ENCODE measurements at places on chromosomes 2 and 18.

DNA sequence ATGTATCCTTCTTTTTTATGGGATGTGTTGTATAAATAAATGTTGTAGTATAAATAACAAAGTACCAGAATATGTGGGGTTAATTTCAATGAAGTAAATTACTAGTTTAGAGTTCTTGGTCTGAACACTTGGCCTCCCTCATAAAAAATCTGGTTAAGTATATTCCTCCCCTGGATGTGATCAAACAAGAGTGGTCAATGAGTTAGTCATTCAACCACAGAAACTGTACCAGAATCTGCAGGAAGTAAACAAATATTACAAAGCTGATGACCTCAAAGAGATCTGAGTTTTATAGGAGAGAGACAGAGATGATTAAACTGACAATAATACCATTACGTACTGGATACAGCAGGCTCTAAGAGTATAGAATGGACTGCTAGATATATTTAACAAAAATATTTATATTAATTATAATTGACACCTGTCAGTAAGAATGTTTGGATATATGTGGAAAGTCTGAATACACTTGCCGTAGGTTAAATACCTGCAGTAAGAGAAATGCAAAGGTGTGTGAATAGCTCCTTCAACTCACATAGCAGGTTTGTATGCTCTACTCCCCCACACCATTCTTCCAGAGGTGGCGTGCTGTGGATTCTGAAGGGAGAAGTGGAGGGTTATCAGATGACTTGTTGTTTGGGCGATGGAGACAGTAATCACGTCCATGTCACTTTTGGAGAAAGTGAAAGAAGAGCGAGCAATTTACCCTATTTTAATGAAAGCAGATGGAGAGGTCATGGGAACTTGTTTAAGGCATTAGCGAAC lies 108.3 kb upstream of the LRATD1 start:
- no peak for DNase-seq

DNA sequence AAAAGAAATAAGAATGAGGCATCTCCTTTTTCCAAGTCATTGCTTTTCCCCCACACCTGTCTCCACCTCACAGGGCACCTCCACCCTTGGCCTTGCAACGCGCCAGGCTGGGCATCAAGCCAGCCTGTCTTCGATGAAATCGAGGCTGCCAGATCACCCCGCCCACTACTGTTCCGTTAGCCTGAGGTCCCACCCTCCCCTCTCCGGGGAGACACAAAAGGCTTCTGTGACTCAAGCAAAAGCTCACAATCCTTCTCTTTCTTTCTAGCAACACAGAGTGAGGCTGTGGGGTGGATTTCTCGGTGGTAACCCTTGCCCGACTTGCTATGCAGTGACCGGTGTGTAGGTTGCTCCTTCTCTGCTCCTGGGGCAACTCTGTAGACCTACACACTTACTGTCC lies 9.9 kb downstream of the TNP1 start:
- DNase-seq = no peak

GRCh38 chr2:108611021-108611420 lies 76.8 kb downstream of the LIMS1 start:
- DNase-seq = no peak

DNA sequence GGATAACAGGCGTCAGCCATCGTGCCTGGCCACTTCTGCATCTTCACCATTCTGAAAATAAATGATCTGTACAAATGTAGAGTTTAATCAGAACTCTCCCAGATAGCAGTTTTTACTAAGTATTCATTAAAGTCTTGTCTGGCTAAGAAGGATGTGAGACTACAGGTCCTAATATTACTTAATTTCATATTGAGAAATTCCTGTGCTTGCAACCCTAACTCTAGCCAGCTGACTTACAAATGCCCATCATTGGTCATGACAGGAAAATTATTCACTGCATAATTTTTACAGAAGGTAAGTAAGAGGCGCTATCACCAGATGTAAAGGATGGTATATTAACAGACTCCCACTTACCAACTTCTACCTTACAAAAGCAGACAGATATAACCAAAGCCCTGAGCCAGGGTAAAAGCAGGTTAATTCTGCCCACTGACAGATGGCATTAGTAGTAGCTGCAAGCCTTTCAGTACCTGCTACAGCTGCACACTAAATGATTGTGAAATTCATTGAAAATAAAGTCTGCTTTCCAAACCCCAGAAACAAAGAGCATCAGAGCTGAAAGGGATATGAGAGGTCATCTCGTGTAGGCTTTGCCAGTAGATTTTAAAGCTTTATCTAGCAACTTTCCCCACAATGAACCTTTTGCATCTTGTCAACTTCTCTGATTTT lies 271.3 kb upstream of the STON1 start:
- no peak for DNase-seq

GRCh38 chr2:241066171-241066892 lies 35.8 kb downstream of the MTERF4 start:
- no peak for DNase-seq

DNA sequence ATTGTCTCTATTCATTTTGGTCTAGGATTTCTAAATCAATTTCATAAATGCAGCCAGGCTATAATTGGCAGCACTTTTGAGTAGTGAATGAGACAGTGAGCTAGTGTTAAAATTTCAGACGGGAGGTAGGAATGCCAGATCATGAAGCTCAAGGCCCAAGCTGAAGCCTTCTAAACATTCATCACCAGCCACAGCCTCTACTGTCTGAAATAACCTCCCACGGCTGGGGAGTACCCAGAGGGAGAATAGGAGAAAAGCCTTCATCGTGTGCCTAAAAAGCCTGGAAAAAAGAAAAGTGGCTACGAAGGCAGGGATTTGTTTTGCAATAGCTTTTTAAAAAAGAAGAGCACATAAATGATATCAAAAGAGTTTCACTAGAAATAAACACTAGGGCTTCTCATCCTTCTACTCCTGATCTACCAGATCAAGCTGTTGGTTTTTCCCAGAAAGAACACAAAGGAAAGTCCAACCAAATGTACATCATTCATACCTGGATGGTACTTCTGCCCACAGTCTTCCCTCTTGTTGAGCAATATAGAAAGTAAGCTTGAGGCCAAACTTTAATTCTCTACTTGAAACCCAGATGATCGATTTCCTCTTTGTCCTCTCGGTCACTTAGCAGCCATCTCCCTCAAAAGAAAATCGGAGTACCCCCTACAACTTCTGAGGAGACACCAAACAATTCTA lies 48.1 kb upstream of the SLC39A10 start:
- no peak for DNase-seq

DNA sequence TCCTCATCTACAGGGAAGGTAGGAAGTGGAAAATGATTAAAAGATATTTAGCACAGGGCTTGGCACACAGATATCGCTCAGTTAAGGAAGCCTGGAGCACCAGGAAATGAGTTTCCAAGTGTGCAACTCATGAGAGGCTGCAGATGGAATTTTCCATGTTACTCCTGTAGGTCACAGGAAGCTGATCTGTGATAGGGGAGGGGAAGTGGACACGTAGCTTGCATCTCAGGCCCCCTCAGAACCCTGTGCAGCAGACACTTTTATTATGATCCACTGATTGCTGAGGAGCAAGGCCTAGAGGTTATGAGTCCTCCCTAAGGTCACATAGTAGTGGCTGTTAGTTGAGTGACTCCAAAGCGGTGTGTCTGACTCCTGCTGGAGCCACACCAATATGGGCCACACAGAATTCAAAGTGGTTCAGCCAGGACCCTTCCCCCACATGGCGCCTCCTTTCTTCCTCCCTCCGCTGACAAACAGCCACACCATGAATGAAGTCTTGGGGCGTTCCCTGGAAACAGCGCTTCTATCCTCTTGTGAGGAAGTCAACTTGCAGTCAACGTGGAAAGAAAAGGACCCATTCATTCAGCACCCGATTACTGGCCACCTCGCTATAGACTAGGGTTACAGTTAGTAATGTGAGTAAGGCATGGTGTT lies 21.5 kb downstream of the DYSF start:
- DNase-seq = no peak

- no peak for DNase-seq
Observed at GRCh38 chr2:133765658-133766057, 197.4 kb upstream of the NCKAP5 start.

- no peak for DNase-seq
Observed at GRCh38 chr2:206452242-206452641, 8.9 kb downstream of the ADAM23 start.

DNA sequence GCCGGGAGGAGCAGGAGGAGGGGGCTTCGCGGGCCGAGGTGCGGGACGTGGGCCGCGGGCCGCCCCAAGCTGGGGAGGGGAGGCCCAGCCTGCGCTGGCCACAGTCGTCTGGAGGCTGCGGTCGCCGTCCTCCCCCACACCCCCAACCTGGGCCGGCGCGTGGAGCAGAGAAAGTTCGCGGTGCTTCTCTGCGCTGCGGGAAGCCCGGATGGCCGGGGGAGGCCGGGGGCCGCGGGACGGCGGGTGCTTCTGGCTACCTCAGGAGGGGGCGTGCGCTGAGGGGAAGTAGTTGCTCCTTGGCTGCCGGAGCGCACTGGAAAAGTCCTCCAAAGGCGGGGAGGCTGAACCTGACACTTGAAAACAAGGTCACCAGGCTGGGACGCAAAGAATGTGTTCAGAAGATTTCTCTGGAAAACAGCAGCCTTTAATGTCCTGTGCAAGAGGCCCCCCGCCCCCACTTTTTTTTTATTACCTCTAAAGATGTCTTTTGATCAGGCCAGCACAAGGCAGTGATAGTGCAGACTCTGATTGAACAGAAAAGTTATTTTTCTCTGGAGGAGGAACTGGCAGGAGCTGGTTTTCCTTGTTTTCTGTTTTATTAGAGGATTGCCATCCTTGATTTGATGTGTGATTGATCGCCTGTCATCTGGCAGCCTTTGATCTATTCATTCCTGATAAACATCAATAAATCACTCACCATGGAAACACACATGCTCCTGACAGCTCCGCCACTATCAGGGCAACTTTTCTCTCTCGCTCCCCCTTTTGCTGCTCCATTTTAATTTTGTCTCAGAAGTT lies 1.6 kb downstream of the TSHZ1 start:
- DNase-seq = peak; percentile 35

GRCh38 chr2:124187948-124188347 lies 162.9 kb downstream of the CNTNAP5 start:
- DNase-seq = no peak

DNA sequence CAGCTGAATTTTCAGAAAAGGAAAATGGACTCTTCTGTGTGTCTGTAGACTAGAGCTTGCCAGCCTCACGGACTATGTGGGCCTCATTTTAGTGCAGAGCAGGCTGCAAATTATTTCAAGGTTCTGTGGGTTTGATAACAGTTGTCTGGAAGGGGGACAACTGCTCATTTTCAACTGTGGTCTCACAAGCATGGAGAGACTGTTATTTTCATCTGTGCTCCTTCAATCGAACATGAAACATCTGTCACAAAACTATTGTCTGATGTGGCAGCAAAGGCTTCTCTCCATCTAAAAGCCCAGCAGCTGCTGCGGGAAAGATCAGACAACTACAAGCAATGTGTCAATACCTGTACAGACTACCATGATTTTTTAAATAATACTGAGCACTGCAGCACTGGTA lies 211.8 kb downstream of the LRRTM4 start:
- DNase-seq = no peak

DNA sequence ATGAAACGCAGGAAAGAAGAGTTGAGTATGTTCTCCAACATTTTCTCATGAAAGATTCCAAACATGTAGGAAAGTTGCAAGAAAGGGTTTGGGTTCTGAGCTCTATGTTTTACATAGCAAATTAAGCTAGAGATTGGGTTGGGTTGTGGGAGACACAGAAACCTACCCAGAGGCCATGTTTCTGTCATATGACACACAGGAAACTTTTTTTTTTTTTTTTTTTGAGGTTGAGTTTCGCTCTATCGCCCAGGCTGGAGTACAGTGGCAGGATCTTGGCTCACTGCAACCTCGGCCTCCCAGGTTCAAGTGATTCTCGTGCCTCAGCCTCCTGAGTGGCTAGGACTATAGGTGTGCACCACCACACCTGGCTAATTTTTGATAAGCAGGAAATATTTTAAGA lies 57.6 kb downstream of the DOCK10 start:
- no peak for DNase-seq

- DNase-seq = no peak
Observed at GRCh38 chr2:203718087-203718486, 11.6 kb downstream of the CD28 start.

DNA sequence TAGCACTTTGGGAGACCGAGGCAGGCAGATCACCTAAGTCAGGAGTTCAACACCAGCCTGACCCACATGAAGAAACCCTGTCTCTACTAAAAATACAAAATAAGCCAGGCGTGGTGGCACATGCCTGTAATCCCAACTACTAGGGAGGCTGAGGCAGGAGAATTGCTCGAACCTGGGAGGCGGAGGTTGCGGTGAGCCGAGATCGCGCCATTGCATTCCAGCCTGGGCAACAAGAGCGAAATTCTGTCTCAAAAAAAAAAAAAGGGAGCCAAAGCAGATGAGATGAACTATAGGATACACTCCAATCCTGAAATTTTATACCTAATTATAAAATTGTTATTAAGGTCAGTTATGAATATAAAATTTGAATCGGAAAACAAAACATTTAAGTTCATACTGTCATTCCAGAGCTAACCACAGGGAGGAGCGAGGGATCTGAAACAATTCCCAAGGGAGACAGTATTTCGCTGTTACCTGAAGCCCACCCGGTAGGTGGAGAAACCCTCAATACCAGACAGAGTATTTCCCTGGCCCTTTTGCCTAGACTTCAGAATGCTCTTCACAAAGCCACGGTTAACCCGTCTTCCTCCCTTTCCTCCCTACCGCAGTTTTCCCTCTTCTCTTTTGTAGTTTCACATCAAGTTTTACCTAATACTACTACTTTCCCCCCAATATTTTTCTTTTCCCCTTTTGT lies 1.4 kb downstream of the PPM1G start:
- DNase-seq = peak; percentile 43

DNA sequence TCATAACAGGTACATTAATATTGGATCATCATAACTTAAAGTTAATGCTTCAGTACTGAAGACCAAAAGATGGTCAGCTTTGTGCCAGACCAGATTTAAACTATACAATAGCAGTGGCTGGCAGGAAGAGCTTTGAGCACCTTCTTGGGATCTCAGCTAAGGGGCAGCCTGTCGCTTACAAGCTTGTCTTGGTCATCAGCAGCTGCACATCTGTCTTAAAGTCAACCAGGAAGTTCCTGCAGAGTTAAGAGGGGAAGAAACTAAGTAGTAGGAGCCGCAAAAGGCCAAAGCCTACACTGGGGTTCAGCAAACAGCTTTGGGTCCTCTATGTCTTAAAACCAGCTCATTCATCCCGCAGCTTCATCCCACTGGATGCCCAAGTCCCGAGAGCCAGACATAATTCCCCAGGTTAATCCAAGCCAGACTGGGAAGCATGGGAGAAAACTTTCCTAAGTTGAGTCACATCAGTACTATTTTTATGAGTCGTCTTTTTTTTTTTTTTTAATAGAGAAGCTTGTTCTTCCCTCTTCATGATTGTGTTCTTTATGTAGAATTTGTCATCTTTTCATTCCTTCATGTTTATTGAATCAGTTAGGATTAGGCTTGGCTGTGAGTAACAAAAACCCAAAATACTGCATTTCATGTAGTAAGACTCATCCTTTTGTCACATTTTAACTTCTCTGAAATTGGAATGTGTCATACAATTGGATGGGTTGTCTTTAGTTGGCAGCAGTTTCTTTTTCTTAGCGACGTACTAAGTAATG lies 59.3 kb downstream of the SERTAD2 start:
- DNase-seq = no peak

- DNase-seq = peak; percentile 46
Observed at GRCh38 chr18:24270937-24271380, 126.7 kb downstream of the OSBPL1A start.

- no peak for DNase-seq
Observed at GRCh38 chr2:188810586-188810985, 163.6 kb upstream of the COL3A1 start.

- DNase-seq = no peak
Observed at GRCh38 chr18:48017635-48018034, 87.2 kb upstream of the SMAD2 start.

Data from 8988T (cell line).